ENCODE measurements at places on chromosomes 1 and 21.
A peak's percentile ranks its signal among the peaks of the same experiment; 100 is the strongest.

GRCh38 chr1:94792473-94793295, 27.5 kb upstream of the SLC44A3 start:
- DNase-seq: no peak

GRCh38 chr1:212353181-212353580, 61.5 kb downstream of the PACC1 start:
- DNase-seq: no peak

DNA sequence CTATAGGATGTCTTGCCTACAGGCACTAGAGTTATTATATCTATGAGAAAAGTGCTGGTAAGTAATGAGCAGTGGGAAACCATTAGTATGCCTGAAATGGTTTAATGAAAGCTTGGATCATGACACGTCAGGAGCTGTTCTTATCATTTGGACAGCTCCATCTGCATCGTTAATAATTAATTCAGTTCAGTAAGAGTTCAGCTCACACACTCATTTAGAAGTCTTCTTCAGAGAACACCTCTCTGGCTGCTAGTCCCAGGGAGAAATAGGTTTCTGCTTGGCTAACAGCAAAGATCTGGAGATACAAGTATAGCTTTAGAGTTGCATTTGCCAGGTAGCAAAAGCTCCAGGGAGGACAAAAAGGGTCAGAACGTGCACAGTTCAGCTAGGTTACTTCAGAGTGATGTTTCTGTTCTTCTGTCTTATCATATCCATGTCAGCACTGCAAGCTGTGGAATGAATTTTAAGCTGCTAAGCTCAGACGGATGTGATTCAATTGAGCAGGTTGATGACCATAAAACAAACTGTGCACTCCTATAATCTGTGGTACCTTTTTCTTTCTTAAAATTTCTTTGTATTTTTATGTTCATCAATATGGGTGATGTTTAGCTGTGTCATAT, 173.6 kb downstream of the ADGRL2 start:
- DNase-seq: no peak

DNA sequence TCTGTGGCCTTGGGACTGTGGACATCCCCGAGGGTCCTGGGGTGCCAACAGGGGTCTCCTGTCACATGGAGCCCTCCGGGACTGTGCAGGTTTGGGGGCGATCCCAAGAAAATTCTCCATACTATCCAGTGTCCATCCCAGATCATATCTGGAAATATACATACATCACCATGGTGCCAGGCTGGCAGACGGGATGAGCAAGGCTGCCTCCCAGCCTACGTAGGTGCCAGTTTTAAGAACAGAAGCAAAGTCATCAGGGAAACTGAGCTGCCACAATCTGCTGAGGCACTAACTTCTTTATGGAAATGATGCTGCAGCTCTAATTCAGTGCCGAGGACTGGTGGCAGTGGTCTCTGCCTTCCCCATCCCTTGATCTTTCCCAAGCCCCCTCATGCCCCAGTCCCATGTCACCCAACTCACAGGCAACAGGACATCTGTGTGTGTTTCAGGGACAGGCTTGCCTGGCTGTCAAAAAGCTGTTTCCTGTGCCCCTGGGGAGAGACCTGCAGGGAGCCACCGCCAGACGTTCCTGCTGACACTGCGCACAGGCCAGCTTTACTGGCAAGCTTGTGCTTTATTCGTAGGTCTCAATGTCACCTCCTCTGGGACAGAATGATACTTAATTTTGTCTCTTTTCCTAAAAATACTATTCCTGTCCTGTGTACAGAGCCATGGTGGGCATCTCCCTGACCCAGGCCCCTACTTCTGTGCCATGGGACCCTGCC, 15.5 kb downstream of the TEX35 start:
- DNase-seq: no peak

GRCh38 chr1:6459850-6460265, 6.1 kb downstream of the TNFRSF25 start:
- no peak for DNase-seq

DNA sequence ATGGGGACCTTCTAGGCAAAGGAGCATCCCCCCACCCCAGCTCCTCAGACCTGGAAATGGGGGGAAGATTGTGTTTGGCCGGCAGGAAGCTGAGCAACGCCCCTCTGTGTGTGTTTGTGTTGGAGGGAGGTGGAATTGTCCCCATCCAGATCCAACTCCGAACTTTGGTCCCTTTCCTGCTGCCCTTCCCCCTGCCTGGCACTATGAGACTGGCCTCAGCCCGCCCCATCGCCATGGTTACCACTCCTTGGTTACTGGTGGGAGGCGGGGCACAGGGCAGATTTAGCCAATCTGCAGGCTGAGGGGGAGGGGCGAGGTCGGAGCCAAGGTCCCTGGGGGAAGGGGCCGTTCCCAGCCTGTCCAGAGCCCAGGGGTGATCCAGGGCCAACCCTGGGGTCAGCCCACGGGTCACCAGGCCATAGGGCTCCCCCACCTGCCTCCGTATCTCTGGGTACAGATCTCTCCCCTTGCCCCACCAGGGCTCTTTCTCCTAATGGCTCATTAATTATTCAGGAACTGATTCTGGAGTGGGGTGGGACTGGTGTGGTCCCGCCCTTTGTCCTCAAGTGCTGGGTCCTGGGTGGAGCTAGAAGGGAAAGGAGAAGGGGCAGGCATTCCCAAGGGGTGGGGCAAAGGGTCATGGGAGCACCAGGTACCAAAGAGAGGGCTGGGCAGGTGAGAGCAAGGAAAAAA, 15.2 kb downstream of the PTPRF start:
- peak; percentile 90 for DNase-seq

- peak; percentile 90 for DNase-seq
Measured at GRCh38 chr1:62384276-62385005, 52.4 kb upstream of the USP1 start.

DNA sequence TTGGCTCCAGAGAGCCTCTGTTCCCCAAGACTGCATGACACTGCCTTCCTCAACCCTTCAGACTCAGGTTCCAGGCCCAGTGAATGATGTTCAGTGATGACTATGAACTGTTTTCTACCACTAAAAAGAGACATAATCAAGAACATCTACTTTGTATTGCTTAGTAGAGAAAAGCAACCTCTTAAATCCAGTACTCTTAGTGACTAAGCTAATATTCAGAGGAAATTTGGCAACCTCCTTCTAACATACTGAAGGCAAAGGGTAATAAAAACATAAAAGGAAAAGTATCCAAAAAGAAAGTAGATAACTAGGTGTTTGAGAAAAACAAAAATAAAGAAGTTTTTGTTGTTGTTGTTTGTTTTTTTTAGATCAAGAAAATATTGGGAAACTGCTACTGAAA, 153.3 kb upstream of the RUNX1 start:
- DNase-seq: no peak

DNA sequence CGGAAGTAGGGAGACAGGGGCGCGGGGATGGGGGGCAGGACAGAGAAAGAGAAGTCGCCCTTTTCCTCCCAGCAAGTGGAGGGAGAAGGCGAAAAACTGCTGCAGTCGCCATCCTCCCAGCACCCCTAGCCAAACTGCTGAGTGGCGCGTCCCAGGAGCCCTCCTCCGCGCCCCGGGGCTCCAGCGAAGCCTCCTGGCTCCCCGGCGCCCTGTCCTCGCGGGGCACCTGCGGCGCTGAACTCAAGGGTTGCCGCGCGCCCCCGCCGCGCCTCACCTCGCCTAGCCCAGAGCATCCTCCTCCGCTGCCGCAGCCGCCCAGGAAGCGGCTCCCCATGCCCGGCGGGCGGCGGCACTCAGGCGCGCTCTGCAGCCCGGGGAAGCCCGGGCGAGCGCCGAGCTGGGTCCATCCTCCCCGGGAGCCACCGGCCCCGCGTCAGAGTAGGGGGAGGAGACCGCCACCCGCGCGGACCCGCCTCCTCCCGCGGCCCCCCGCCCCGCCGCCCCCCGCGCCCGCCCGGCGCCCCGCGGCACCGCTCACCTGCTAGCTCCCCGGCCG, at the start of gene DAB1:
TSS of gene DAB1 (minus strand) at position 405 of the 556 bp plus-strand sequence. CDS start 133,030 bp downstream, outside the sequence.
- DNase-seq: peak; percentile 46

- DNase-seq: no peak
Measured at GRCh38 chr1:14404862-14405301, 193.6 kb upstream of the KAZN start.

DNA sequence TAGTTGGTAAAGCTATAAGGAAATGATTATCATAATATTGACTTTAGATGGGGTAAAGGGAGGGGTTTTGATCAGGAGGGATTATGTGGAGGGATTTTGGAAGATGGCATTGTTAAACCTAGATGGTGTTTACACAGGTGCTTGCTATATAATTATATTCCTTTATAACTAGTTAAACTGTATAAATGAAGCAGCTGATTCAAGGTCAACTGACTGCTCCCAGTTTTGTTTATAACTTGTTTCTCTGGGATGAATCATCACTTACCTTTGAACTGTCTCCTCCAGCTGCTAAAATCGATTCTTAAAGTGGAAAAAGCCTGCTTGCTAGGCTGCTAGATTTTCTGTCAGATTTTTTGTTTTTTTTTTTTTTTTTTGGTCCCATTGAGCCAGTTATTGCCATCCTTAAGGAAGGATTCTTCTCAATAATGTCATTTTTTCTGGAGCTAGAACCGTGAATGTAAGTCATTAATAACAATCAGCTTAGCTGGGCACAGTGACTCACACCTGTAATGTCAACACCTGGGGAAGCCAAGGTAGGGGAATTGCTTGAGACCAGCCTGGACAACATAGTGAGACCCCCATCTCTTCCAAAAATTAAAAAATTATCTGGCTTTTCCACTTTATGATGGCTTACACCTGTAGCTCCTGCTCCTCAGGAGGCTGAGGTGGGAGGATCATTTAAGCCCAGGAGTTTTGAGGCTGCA, 153.2 kb downstream of the PIK3R3 start:
- DNase-seq: peak; percentile 92

GRCh38 chr1:183029591-183030000, 6.4 kb downstream of the LAMC1 start:
- no peak for DNase-seq

DNA sequence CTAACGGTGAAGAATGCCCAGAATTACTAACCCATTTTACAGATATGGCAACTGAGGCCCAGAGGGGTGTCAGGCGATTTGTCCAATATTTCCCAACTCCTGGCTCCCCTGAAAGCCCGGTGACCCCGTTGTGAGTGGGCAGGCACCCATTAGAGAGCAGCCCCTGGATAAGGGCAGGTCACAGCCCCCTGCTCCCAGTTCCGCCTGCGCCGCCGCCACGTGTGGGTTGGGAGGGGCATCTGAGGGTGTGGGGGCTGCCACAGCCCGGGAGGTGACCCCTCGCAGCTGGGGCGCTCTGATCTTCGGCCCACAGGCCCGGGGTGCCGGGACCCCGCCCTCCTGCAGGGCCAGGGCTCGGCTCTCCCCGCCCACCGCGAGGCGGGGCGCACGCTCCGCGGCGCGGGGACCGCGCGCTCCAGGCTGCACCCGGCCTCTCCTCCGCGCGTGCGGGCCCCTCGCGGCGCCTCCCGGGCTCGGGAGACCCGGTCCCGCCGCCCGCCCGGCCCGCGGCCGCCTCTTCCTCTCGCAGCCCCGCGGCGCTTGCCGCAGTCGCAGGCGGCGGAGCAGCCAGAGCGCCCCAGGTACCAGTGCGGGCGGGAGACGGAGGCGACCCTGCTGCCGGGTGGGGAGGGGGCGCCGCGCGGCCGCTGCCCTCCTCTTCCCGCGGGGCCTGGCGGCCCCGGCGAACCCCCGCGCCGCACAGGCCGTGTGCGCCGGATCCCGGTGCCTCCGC, at the start of gene HTR6:
TSS of gene HTR6 (plus strand) at position 423 of the 733 bp plus-strand sequence. CDS start 879 bp downstream, outside the sequence.
- DNase-seq: no peak

DNA sequence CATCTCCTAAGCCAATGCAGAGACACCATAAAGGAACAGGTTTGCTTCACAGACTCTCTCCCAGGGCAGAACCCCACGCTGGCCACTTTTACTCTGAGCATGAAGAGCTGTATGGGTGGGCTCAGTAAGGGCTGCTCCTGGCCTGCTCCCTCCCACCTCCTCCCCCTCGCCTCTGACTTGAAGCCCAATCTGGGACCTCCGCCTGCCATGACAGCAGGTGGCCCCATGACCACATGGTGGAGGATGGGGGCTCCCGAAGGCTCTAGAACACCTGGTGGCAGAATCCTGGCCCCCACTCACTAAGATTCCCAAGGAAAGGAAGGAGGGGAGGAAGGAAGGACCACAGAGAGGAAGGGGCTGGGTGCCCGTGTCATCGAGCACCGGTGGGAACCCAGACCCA, 23.7 kb downstream of the CASZ1 start:
- DNase-seq: no peak

DNA sequence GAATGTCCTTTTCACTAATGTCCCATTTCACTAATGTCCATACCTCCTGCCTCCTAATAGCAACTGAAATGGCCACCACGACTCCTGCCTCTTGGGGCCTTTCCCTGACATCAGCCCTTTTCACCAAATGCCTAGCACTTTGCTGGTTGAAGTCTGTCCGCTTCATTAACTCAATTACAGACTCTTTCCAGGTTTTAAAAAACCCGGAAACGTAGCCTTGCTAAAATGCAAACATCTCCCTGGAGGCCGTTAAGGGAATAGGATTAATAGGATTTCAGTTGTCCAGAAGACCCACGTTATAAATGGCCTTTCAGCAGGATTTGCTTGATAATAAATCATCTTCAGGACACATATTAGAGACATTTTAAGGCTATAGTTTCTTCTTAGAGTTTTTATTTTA, 25.7 kb upstream of the ERO1B start:
- DNase-seq: no peak

DNA sequence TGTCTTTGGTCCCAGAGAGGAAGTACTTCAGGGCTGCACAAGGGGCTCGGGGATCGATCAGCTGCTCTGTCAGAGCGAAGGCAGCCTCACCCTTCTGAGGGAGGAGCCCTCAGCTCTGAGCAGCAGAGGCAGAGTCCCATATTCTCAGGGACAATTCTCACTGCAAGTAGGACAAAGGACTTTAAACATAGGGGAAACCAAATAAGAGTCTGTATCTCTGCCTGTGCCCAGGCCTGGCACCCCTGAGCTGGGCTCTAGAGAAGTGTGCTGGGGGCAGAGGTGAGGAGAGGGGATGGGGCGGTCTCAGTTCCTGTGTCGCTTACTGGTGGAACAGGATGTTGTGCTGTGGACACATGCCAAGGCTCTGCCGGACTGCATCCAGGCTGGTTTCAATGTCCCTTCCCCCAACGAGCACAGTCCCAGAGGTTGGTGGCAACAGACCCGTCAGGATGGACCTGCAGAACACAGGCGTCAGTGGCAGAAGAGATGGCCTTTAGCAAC, 76.6 kb downstream of the ABCA4 start:
- DNase-seq: no peak

GRCh38 chr1:61839679-61840078, 97.4 kb downstream of the PATJ start:
- DNase-seq: no peak

DNA sequence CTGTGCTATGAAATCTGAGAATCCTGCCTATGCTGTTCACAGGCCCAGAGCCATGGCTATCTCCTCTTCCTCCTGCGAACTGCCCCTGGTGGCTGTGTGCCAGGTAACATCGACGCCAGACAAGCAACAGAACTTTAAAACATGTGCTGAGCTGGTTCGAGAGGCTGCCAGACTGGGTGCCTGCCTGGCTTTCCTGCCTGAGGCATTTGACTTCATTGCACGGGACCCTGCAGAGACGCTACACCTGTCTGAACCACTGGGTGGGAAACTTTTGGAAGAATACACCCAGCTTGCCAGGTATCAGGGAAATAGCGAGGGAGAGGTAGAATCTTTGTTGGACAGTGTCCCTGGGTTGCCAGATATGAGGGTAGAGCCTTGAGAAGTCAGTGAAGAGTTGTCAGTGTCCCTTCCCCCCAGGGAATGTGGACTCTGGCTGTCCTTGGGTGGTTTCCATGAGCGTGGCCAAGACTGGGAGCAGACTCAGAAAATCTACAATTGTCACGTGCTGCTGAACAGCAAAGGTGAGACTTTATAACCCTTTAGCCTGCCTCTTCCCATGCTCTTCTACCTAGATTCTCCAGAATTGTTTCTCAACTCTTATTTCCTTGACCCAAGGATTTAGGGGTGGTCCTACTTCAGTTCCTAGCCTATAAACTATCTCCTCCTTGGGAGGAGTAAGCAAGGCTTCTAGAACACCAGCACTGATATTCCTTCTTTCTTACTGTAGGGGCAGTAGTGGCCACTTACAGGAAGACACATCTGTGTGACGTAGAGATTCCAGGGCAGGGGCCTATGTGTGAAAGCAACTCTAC, 1.4 kb downstream of the NIT1 start:
- no peak for DNase-seq
